Right kidney (tissue), 9 donors: ENCODE measurements at places on chromosomes 1 and 21.

DNA sequence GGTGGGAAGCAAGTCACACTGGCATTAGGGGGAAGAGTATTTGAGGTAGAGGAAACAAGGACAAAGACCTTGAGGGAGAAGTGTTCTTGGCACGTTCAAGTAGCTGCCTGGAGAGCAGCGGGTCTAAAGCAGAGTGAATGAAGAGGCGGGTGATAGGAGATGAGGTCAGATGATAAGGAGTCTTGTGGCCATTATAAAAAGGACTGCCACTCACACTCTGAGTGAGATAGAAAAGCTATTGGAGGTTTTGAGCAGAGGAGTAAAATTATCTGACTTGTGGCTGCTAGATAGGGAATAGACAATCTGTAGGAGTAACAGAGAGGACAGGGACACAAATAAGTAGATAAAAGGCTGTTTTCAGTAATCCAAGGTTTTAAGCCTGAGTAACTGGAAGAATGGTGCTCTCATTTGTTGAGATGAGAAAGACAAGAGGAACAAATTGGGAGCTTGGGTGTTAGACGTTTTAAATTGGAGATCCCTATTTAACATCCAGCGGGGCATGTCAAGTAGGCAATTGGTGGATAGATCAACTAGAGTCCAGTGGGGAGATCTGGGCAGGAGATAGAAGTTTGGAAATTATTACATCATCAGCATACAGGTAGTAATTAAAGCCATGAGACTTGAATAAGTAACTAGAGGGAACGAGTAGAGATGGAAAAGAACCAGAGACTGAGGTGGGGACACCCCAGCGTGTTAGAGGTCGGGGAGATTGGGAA lies 43.7 kb downstream of the HENMT1 start:
- no peak for DNase-seq

- no peak for DNase-seq
These were observed 40.1 kb upstream of the SLC5A9 start for GRCh38 chr1:48182439-48182838.

DNA sequence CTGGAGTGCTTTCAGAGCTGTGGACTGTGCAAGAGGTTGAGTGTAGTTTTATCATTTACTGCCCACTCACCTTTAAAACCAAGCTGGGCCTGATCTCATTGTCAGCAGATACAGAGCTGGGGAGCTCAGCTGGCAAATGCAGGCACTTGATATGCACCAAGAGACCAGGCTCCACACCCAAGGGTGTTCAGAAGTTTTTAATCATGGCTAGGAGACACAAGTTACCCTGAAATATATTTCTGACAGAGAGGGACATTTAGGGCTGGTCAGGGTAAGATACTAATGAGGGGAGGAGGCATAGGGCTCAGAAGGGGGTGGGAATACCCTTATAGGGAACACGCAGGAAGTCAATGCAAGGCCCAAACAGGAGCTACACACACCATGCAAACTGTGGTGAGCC lies 153.7 kb downstream of the ELAVL4 start:
- DNase-seq = no peak

GRCh38 chr21:28226563-28226962 lies 766.1 kb downstream of the LTN1 start:
- no peak for DNase-seq

DNA sequence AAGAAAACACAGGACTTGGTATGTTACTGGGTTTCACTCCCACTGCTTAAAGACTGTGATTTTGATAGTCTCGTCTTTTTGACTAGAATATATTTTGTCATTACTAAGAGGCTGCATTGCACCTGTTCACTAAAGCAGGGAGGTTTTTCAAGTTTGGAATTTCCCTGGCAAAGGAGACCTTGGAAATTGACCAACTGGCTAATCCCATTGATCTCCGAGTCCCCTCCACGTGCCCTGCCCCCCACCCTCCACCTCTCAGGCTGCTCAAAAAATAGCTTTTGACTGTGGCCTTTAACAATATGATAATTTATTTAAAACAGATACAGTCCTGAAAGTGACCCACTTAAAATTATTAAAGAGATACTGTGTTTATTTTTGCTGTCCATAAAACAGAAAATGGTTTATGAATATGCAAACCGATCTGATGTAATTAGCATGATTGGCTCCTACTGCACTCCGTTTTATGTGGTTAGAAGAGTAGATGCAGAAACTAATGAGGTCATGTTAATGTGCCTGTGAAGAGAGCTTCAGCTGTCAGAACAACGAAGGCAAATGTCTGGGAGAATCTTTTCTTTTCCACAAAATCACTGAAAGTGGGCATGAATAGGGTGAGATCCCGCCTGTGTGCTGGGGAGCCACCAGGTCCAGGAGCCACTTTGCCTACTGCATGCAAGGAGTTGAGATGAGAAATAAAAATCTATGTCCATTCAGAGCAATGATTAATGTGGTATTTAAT lies 361.5 kb downstream of the RRAGC start:
- no peak for DNase-seq
